ENCODE measurements at places on chromosomes 6 and 20. TPM values are rescaled to one million over a fixed set of nuclear protein-coding genes. Genes with fewer than 3 reads are reported as not detected.

GRCh38 chr6:14070457-14070856, 47.1 kb upstream of the CD83 start:
- no peak for DNase-seq

DNA sequence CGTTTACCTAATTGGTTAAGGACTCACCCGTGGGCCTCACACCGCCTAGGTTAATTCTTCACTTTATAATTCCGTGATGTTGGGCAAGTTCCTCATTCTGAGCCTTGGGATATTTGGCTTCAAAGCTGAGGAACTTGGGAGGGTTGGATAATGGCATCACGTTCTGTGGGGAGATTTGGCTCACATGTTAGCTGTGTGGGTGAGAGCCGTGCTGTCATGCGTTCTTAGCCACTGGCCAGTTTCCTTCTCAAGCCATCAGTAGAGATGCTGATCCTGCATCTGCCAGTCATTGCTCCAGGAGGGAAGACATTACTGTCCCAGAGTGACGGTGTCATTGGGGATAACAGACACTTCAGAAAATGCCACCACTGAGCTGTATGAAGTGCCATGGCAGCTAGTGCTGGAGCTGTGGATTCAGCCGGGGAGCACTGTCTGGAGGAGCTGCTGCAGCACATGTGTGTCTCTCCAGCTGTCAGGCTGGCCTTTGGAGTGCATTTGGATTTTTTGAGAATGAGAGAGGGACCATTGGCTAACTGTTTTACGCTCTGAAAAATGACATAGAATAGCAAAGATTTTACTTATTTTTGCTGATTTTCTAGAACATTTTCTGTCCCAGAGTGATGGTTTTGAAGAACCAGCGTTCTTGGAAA, 16.5 kb downstream of the IGF2R start:
- DNase-seq = peak; percentile 33

DNA sequence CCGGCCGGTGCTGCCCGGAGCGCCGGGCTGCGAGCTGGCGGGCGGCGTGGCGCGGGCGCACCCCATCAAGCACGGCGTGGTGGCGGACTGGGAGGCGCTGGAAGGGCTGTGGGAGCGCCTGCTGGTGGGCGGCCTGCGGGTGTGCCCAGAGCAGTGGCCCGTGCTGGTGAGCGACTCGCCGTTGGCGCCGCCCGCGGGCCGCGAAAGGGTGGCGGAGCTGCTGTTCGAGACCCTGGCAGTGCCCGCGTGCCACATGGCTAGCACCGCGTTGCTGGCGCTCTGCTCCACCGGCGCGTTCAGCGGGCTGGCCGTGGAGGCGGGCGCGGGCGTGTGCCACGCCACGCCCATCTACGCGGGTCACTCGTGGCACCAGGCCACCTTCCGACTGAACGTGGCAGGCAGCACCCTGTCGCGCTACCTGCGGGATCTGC, 517 bp downstream of the ACTL10 start:
- no peak for DNase-seq

DNA sequence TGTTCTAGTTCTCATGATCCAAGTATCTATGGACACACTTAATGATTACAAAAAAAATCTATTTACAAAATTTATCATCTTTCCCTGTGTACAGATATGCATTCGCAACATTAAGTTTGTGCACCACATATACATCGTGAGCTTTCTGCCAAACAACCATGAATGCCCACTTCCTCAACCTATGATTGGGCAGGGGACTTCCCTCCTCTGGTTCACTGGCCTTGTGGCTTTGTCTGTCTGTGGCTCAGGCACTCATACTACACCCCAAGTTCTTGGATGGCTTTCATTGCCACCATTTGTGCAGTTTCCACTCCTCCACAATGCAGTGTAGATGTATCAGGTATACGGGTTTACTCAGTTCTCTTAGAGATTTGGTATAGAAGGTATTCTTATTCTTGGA, 74.9 kb downstream of the HS3ST5 start:
- no peak for DNase-seq

DNA sequence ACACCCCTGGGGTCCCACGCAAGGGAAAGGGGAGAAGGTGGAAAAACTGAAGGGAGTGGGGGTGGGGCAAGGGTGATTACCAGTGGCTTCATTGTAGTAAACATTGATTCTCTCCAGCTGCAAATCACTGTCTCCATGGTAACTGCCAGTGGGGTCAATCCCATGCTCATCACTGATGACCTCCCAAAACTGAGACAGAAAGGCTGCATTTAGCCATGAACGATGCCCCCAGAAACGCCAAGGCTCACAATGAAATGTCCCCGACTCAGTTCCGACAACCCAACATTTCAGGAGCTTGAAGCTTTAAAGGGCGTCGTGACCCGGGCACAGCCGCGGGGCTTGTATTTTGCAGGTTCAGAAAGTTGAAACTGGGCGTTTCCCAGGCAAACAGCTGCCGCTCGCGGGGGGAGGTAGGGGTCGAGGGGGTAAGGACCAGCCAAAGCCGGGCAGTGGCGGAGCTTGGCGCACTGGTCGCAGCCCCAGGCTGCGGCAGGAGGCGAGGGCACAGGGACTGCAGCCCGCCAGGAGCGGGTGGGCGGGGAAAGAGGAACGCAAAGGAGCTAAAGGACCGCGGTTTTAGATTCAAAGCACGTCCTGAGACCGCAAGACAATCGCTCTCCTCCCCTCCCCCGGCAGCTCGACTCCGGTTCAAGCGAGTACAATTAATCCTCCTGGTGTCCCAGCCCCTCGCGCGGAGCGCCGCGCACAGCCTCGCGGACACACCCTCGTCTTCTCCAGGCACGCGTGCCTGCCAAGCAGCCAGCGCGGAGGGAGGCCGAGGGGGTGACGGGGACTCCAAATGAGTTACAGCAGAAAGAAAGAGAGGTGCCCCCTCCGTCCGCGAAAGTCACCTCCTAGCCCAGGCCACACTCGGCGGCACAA, 731 bp downstream of the TUBB2B start:
- DNase-seq = no peak

- no peak for DNase-seq
Observed at GRCh38 chr6:40723967-40724366, 136.8 kb upstream of the LRFN2 start.

DNA sequence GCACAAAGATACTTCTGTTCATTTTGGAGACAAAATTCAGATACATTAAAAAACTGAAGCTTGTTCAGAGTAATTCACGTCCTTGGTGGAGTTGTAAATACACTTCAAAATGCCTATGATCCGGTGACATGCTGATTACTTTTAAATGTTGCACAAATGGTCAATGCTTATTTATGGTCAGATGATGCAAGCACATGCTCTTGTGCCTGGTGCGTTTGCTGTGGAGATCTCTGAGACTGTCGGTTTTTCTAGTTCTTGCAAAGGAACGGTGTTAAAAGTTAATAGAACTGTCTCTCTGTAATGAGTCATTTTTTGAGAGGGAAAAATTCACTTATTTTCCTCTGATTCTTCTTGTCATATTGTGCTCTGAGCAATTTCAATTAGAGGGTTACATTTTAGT, 45.2 kb upstream of the EDN3 start:
- DNase-seq = no peak

GRCh38 chr20:31837896-31838397, 7.5 kb downstream of the FOXS1 start:
- no peak for DNase-seq

DNA sequence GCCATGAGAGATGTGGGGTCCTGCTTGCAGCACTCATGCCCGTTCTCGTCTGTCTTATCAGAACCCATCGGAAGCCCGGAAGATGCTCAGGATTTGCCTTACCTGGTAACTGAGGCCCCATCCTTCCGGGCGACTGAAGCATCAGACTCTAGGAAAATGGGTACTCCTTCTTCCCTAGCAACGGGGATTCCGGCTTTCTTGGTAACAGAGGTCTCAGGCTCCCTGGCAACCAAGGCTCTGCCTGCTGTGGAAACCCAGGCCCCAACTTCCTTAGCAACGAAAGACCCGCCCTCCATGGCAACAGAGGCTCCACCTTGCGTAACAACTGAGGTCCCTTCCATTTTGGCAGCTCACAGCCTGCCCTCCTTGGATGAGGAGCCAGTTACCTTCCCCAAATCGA, 8.3 kb downstream of the PI16 start:
- peak; percentile 39 for DNase-seq

DNA sequence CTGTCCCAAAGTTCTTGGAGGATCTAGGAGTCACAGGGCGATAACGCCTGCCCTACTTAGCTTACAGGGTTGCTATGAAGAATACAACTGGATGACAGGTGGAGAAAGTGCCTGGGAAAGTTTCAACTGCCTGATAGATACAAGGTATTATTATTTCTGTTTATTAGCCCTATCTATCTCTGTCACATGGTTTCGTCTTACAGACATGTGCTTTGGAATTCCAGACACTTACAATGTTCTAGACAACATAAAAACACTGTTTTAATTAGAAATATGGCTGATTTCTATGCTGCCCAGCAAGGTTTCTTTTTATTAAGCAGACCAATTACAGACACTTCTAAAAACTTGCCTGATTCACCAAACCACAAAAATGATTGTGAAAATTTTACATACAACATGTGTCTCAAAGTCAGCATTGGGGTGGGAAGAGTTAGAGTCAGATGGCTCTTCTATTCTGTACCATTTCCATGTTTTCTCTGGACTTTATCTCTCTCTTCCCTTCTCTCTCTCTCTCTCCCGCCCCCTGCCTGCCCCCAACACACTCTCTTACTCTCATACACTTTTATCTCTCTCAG, 50.0 kb downstream of the GJA10 start:
- no peak for DNase-seq

- peak; percentile 57 for DNase-seq
Observed at GRCh38 chr6:15754035-15754705, 91.3 kb upstream of the DTNBP1 start.

- peak; percentile 70 for DNase-seq
Observed at GRCh38 chr6:20096536-20096935, 115.7 kb downstream of the MBOAT1 start.

Gene POM121L2
- not detected for total RNA-seq

Gene OGFR
- total RNA-seq = 58.3 TPM

Gene OR12D1
- not detected for total RNA-seq

Gene SLC12A5
- 0.74 TPM for total RNA-seq

Gene CST11
- total RNA-seq = not detected

Gene BCL2L1
- total RNA-seq = 81.5 TPM

Gene KHDRBS2
- 0.08 TPM for total RNA-seq

Gene JAG1
- total RNA-seq = 94.1 TPM

Gene ZNF451
- 41.9 TPM for total RNA-seq
